ENCODE measurements at places on chromosomes 5 and 9. TPM values are rescaled to one million over a fixed set of nuclear protein-coding genes. Genes with fewer than 3 reads are reported as not detected.

DNA sequence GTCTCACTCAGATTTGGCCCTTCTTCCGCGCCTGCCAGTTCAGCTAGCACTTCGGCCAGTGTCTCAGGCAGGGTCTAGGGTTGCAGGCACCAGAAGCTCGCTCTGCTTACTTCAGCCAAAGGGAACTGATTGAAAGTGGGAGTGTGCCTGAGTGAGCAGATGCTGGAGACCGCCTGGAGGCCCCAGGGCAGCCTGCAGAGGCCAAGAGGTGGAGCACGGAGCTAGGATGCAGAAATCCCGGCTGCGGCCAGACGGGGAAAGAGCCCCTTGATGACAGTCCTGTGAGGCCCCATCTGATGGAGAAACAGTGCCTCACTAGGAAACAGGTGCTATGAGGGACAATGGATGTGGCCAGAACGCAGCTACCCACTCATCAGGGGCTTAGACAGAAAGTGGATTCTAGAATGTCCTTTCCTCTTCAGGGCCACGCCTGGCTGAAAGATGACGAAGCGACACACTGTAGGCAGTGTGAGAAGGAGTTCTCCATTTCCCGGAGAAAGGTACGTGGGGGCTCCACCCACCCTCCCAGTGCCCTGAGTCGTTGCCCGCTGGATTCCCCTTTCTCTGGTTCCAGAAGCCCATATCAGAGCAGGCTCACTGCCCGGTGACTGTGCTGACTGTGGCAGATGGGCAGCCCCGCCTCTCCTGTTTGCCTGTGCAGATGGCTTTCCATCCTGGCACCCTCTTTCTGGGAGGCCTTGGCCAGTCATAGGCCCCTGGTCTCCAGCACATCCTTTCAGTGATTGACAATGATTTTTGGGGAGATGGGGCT, 16.1 kb downstream of the HNRNPH1 start:
- DNase-seq: no peak

DNA sequence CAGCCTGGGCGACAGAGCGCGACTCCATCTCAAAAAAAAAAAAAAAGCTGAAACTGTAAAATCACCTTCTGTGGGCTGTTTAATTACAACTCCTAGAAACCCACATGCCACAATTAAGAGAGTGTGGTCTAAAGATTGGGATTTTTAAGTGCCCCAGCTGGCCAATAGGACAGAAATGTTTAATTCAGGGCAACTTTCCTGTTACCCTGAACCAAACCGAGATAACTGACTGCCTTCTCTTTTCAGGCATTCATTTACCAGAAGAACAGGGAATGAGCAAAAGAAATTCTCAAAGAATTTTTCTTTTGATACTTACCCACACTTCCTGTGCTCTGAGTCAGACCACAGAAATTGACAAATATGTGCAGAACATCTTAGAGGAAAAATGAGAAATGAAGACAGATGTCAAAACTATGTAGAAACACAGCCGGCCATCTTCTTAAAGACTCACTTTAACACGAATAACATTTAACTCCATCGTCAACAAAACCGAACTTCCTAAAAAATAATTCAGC, 221.3 kb upstream of the DAPK1 start:
- no peak for DNase-seq

GRCh38 chr9:131703697-131704096, 36.2 kb downstream of the RAPGEF1 start:
- DNase-seq: no peak

- no peak for DNase-seq
Observed at GRCh38 chr5:154713615-154714125, 41.5 kb upstream of the LARP1 start.

The PCDHGA3 gene
- total RNA-seq: not detected

GRCh38 chr5:105397749-105398148, 1835.2 kb upstream of the NUDT12 start:
- DNase-seq: no peak

GRCh38 chr9:130239741-130240241, 25.8 kb upstream of the HMCN2 start:
- peak; percentile 35 for DNase-seq

GRCh38 chr5:138096363-138096762, 12.5 kb downstream of the WNT8A start:
- no peak for DNase-seq

GRCh38 chr5:124650147-124650561, 96.3 kb downstream of the ZNF608 start:
- no peak for DNase-seq

GRCh38 chr9:89496645-89497256, 1.2 kb downstream of the SEMA4D start:
- DNase-seq: peak; percentile 71

The FABP6 gene
- total RNA-seq: not detected

DNA sequence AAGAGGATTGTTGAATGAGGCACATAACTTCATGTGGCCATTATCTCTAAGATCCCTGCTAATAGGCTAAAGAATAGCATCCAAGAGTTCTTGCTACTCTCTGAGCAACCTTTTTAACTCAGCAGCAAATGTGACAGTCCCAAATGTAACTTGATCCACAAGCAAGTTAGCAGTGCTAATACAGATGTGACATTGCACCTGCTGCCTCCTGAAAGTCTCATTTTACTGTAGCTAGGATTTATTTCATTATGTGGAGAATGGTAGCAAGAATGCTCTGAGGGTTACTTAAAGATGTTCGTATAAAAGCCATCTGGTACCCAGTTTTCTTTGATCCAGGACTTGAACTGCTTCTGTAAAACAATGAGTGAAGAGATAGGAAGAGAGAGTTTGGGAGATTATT, 45.8 kb downstream of the CDH10 start:
- no peak for DNase-seq

DNA sequence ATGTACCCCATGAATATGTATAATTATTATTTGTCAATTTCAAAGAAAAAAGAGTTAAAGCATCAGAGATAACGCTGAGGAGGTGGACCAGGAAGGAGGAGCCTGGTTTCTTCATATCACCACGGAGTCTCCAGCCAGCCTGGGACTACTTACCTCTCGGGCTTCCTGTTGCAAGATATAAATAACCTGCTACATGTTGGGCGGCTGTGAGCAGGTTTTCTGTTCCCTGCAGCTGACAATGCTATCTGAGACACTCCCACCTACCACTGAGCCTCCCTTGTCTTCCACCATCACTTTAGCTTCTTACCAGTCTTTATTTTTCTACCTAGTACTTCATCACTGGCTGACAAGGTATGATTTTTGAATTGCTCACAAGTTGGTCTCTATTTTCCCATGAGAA, 102.7 kb upstream of the CPEB4 start:
- no peak for DNase-seq

GRCh38 chr5:39377613-39378012, 13.3 kb upstream of the C9 start:
- DNase-seq: no peak

DNA sequence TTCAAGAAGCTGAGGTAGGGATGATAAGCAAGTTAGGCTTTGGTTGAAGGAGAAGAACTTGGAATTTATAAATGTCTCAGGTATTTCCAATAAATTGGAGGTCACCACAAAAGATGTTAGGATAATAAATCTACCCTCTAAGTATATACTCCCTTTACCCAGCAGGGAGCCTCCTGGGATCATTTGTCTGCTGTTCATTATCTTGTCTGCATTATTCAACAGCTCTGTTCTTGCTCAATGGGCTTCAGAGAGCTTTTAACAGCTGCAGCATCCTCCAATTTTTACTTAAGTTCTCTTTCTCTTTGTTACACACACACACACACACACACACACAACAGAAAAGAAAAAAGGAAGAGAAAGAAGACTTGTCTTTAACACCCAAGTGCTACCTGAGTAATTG, 51.7 kb upstream of the VPS13A start:
- no peak for DNase-seq

The ZNF484 gene
- total RNA-seq: 12.7 TPM

GRCh38 chr5:136811086-136811485, 445.7 kb upstream of the TRPC7 start:
- DNase-seq: no peak

DNA sequence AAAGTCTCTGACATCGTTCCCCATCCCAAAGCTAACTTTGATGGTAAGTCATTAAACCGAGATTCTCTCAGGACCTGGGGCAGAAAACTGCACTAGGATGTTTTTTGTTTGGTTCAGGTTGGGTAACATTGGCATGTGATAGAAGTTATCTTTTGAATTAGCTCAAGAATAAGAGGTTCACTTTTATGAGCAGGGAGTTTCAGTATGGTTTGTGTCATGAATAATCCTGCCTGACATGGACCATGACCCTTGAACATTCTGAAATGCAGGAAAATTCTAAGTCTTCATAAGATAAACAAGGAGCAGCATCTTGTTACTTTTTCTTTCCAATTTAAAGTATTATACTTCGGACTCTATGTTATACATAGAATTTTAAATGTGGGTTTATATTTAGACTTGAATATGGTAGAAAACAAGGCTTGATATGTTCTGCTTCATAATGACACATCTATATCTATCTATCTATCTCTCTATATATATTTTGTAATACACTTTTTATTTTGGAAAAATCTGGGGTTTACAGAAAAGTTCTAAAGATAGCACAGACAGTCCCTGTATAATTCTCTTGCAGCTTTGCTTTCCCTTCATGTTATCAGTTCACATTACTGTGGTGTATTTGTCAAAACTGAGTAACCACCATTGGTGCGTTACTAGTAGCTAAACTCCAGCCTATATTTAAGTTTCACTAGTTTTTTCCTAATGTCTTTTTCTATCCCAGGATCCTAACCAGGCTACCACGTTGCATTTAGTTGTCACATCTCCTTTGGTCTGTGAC, 102.7 kb upstream of the TAF11L2 start:
- DNase-seq: no peak

Measured in activated CD4-positive, alpha-beta memory T cell treated with anti-CD3 and anti-CD28 coated beads, Interleukin-2, amount 10 ng/mL, durations not matched to agents 7 days and 5 days (primary cell).